NCI-H1417 treated with DMSO at 0.1 percent for 48 hours (cell line): ENCODE measurements at places on chromosomes 13 and 19.

- DNase-seq: no peak
Measured at GRCh38 chr13:38543561-38543960, 143.3 kb upstream of the FREM2 start.

GRCh38 chr19:34178274-34178610, 5.9 kb downstream of the LSM14A start:
- no peak for DNase-seq

- no peak for DNase-seq
Measured at GRCh38 chr13:77337159-77337558, 10.3 kb upstream of the MYCBP2 start.

- no peak for DNase-seq
Measured at GRCh38 chr19:12574036-12574435, 22.8 kb upstream of the ZNF564 start.

DNA sequence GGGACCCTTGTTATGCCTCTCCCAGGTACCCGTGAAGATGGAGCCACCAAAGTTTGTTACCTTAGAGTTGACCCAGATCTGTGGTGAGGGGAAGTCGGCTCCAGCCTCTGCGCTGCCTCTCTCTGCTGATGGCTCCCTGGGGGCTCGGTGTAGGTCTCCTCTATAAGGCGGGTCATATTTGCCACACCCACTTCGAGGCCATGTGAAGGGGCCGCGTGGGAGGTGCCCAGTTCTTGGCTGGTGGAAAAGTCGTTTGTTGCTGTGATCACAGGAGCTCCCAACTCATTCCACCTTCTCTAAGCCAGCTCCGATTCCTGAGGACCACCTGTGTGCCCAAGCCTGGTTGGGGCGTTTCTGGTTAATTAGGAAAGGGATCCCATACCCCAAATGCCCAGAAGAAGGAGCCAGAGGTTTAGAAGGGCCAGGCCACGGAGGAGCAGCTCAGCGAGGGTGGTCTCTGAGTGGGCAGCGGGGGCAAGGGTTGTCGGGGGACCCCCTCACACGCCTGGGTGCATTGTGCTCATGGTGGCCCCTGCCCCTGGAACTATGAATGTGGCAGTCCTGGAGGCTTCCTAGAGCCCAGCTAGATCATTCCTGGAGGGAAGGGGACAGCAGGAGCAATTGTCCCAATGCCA, 296.5 kb downstream of the ZNF536 start:
- DNase-seq: no peak

GRCh38 chr19:937259-937694, 11.4 kb downstream of the ARID3A start:
- no peak for DNase-seq

- DNase-seq: no peak
Measured at GRCh38 chr13:106423530-106423929, 111.9 kb downstream of the EFNB2 start.

- no peak for DNase-seq
Measured at GRCh38 chr13:42260903-42261654, 10.9 kb upstream of the AKAP11 start.

DNA sequence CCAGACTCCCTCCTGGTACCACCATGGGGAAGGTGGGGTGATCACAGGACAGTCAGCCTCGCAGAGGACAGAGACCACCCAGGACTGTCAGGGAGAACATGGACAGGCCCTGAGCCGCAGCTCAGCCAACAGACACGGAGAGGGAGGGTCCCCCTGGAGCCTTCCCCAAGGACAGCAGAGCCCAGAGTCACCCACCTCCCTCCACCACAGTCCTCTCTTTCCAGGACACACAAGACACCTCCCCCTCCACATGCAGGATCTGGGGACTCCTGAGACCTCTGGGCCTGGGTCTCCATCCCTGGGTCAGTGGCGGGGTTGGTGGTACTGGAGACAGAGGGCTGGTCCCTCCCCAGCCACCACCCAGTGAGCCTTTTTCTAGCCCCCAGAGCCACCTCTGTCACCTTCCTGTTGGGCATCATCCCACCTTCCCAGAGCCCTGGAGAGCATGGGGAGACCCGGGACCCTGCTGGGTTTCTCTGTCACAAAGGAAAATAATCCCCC, 505 bp upstream of the CEACAM5 start:
- no peak for DNase-seq

DNA sequence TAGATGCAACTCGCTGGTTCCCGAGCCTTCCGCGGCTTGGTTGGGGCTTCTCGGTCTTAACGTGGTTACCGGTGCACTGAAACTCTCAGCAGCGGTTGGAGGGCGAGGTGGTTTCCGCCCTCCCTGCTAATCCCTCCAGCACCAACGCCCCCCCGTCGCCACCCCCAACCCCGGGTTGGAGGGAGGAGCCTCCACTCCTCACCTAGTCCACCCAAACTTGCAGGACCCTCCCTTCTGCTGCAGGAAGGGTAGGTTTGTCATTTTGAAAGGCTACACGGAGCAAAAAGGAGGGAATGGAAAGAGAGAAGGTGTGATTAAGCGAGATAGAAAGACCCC, 465.0 kb downstream of the ITGBL1 start:
- peak; percentile 56 for DNase-seq

- no peak for DNase-seq
Measured at GRCh38 chr13:65593298-65593874, 1636.8 kb downstream of the PCDH9 start.

- no peak for DNase-seq
Measured at GRCh38 chr19:31499281-31500196, 150.3 kb upstream of the TSHZ3 start.

DNA sequence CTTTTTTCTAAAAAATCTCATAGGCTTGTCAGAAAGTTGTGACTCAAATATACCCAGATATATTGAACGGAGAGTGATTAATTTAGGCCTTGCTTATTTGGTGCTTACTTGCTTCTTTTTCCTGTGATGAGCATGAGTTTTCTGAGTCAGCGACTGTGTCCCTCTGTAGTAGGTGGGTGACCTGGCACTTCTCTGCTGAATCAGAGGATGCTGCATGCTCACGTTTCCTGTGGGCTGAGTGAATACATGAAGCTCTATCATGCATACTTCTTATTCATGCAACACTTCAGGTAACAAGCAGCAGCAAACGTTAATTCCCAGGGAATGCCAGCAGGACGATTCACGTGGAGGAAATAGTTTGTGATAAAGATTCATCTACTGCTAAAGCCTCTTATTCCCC, 245.0 kb downstream of the KLF5 start:
- DNase-seq: no peak

- no peak for DNase-seq
Measured at GRCh38 chr13:25085125-25085742, 10.7 kb upstream of the PABPC3 start.

GRCh38 chr13:93635616-93636032, 409.0 kb downstream of the GPC6 start:
- no peak for DNase-seq

DNA sequence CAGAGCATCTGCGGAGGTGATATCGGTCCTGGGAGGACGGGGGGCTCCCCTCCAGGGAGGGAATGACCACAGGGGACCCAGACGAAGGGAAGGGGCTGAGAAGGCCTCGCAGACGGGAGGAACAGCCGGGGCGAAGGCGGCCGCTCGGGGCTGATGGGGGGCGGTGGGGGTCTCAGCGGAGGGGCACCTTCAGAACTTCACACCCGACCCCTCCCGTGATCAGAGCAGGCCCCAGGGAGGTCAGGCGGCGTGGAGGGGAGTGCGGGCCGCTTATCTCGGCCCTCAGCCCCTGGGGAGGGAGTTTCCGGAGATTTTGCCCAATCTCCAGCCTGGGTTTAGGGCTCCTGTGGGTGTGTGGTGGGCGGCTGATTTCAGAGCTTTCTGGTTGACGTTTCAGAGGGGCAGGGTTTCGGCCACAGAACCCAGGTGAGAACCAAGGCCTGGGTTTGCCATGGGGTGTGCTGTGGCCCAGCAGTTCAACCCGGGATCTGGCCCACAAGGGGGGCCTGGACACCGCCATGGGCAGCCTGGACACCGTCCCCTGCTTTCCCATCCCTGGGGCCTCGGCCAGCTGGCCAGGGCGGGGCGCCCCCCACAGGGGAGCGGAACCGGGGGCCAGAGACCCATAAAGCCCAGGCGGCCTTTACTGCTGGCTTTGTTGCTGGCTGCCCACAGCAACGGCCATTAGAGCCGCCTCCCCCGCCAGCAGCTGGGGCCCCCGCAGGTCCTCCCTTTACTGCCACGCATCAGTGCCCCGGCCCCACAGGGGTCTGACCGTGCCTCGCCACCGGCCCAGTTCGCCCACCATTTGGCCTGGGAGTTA, 29.0 kb downstream of the ARID3A start:
- DNase-seq: no peak

- DNase-seq: no peak
Measured at GRCh38 chr19:7894612-7895309, 6.5 kb downstream of the LRRC8E start.

- DNase-seq: no peak
Measured at GRCh38 chr19:3670796-3671679, 29.2 kb downstream of the PIP5K1C start.

DNA sequence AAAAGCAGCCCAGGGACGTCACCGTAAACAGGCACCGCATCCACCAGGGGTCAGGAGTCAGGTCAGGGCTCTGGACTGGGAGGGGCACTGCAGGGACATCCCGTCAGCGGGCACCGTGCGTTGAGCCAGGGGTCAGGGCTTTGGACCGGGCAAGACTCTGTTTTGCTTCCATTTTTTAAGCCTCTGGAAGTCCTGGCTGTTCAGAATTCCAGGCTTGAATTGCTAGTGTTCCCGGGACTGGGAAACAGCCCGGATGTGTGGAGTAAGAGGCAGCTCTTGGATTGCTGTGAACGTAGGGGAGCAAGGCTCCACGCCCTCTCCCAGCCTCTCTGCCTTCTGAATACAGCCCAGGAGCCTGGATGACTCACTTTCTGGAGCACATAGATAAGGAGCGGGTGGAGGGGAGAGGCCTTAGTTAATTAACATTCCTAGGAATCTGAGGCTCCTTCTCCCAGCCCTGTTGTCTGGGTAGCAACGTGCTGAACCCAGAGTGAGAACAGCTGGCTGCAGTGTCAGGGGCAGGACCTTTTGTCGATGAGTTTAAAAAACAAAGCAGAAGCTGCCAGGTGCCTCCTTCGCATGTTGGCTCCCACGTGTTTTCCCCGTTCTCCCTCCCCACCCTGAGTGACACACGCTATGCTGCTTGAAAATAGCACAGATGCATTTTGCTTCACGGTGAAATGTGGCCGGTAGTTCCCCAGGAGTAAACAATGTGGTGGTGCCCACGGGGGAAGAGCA, 21.9 kb downstream of the ATP11A start:
- DNase-seq: no peak

DNA sequence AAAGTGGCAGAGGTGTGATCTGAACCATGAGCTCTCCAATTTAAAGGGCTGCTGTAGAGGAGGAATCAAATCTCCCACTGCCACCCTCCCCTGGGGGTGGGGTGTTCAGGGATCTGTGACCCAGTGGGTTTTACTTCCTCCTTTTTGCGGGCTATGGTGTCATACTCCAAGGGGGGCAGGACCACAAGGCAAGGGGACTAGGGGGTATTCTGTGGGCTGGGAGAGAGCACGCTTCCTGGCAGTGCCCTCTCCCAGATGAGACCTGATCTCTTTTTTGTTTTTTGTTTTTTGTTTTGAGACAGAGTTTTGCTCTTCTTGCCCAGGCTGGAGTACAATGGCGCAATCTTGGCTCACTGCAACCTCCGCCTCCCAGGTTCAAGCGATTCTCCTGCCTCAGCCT, 10.3 kb downstream of the PLD3 start:
- DNase-seq: no peak

- DNase-seq: no peak
Measured at GRCh38 chr19:32465176-32465575, 59.6 kb downstream of the DPY19L3 start.

DNA sequence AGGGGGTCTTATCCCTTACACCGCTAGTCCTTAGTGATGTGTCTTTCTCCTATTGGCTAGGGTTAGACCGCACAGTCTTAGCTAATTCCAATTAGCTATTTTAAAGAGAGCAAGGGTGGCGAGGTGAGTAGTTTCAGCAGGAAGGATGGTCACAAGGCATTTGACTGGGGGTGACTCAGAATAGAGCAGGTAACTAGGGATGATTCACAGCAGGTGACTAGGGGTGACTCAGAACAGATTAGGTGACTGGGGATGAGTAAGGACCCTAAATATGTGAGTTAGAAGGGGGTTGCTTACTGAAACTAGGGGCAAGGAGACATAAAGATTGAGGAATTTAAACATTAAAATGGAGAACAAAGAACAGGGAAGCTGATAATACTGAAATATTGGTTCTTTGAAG, 64.3 kb downstream of the ZNF66 start:
- DNase-seq: no peak

DNA sequence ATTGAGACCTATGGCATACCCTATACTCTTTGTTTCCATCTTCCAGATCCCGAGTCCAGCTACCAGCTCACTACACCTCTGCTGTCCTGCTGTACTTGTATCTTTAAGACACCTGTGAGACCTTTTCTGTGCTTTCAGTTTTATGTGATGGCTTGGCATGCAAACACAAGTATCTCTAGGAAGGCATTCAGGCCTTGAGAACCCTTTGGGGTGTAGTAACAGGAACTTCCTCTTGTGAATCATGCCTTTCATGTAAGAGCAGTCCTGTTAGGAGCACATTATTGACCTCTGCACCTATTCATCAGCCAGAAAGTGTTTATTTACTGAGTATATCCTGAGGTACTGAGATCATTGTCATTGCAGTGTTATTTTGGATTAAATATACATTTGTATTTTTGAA, 87.0 kb upstream of the HTR2A start:
- no peak for DNase-seq

- no peak for DNase-seq
Measured at GRCh38 chr13:76958841-76959432, 10.6 kb downstream of the ACOD1 start.

- DNase-seq: no peak
Measured at GRCh38 chr19:53849237-53849676, 18.4 kb upstream of the MYADM start.

DNA sequence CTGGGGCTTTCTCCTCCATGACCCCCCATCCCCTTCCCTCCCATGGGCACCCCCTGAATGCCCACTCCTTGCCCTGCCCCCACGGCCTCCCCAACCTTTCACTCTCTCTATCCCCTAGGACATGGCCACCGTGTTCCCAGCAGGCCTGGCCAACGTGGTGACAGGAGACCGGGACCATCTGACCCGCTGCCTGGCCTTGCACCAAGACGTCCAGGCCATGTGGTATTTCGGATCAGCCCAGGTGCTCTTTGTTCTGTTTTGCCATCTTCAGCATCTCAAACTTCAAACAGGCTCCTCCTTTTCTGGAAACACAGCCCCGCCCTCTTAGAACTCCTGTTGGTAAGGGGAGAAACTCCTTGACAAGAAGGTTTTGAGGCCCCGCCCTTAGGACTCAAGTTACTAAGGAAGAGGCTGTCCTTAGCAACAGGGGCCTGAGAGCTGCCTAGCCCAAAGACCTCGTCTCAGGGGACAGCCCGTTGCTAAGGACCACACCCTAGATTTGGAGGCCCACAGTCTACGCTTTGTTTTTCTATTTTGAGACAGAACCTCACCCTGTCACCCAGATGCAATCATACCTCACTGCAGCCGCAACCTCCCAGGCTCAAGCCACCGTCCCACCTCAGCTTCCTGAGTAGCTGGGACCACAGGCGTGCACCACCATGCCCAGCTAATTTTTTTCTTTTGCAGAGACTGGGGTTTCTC, 5.1 kb upstream of the FLT3LG start:
- DNase-seq: no peak

DNA sequence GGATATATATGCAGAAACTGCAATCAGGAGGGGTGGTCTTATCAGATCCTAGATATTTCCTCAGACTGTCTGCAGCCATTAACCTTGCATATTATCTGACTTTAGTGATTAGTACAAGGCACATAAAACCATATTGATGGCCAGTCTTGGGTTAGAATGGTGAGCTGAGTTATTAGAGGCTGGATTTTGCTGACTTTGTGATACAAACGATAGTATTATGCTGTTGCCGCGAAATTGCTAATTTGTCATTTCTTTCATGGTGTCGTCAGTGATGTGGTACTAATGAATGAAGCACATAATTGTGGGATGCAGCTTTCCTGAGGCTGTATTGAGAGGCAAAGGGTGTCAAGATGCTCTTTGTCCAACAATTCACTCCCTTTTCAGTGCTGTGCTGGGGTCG, 172.5 kb downstream of the TEX29 start:
- DNase-seq: no peak
